ENCODE measurements at places on chromosomes 12 and 14.

GRCh38 chr12:14369311-14369710 lies 3.8 kb downstream of the ATF7IP start:
- no peak for DNase-seq

DNA sequence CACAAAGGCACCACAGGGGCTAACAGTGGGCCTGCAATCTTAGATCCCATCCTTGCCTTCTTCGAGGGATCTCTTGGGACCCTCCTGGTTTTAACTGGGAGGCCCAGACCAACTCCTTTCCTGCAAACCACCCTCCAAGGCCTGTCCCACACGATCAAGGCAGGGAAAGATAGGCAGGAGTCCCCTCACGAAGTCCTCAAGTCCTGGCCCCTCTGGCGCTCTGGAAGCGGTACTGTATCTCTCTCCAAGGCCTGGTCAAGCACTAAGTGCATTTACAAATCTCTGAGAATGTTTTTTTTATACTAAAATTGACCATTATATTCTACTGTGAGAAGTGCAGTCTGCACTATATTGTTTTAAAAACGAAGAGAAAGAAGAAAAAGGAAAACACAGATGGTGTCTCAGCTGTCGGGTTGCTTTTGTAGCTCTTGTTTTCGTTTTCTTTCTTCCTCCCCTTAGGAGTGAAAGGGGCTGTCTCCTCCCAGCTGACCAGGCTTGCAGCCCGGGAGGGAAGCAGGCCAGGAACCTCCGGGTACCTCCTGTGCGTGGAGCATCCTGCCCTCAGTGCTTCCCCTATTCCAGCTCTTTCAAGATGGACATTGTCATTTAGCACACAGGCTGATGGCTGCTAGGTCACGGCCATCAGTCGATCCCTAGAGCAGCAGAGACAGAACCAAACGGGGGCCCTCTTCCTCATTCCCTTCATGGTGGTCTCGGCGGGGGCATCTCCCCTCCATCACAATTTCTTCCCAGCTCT lies 56.7 kb downstream of the FAM222A start:
- no peak for DNase-seq

DNA sequence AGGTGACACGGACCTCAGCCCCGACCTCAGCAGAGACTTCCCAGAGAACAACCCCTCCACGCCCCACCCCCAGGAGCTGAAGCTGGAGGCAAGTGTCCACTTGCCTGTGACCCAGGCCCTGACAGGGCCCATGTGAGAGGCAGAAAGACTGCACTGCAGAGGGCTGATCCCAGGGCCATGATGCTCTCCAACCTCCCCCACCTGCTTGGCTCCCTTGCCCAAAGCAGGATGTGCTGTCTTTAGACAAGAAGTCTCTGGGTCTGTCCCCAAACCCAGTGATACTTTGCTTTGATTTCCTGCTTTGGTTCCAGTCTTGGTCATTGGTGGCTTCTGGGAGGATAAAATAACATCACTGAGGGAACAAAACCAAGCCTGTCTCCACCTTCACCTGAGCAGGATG lies 59.4 kb downstream of the BCL11B start:
- DNase-seq: no peak

- no peak for DNase-seq
Measured at GRCh38 chr12:114918535-114919233, 234.7 kb upstream of the TBX3 start.

- no peak for DNase-seq
Measured at GRCh38 chr14:46582826-46583225, 68.8 kb downstream of the RPL10L start.

DNA sequence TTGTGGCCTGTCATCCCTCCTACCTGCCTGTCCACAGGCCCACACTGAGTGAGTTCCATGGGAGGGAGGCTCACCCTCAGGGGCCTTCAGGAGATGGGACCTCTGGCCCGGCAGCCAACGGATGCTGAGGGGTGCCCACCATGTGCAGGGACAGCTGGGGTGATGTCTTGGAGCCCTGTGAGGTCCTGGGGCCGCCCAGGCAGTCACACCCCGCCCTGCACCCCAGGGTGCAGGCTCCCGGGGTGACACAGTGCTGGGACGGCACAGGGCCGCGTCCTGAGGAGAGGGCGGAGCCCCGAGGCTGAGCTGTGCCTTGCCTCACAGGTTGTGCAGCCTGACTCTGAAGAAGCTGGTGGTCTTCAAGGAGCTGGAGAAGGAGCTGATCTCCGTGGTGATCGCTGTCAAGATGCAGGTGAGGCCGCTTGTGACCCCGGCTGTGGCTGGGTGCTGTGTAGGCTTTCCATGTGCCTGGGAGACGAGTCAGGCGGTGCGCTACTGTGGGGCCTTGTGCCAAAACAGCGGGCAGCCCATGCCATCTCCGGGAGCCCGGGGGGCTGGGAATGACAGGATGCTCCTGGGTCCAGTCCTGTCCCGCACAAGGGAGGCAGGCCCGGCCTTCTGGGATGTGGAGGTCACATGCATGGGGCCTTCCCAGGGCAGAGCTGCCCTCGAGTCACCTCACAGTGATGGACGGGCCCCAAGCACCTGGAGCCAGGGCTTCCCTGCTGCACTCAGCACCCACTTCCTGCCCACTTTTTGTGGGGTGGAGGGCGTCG lies 33.8 kb downstream of the PACS2 start:
- DNase-seq: no peak

- DNase-seq: no peak
Measured at GRCh38 chr12:12011880-12012260, 58.9 kb upstream of the BCL2L14 start.

DNA sequence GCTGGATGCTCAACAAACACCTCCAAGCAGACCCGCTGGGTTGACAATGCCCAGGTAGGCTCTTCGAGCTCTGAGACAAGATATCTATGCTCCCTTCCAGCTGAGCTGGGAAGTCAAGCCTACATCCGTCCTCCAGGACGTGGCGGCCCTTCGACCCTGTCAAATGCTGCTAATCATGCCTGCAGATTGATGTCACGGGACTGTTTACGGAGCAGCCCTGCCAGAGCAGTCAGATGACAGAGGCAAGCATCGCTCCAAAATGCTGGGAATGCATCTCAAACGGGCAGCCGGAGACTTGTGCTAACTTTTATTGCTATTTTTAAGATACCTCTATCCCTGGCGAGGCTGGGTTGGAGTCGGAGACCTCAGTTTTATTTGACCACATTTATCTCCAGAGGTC lies 139.2 kb downstream of the NTF3 start:
- no peak for DNase-seq

DNA sequence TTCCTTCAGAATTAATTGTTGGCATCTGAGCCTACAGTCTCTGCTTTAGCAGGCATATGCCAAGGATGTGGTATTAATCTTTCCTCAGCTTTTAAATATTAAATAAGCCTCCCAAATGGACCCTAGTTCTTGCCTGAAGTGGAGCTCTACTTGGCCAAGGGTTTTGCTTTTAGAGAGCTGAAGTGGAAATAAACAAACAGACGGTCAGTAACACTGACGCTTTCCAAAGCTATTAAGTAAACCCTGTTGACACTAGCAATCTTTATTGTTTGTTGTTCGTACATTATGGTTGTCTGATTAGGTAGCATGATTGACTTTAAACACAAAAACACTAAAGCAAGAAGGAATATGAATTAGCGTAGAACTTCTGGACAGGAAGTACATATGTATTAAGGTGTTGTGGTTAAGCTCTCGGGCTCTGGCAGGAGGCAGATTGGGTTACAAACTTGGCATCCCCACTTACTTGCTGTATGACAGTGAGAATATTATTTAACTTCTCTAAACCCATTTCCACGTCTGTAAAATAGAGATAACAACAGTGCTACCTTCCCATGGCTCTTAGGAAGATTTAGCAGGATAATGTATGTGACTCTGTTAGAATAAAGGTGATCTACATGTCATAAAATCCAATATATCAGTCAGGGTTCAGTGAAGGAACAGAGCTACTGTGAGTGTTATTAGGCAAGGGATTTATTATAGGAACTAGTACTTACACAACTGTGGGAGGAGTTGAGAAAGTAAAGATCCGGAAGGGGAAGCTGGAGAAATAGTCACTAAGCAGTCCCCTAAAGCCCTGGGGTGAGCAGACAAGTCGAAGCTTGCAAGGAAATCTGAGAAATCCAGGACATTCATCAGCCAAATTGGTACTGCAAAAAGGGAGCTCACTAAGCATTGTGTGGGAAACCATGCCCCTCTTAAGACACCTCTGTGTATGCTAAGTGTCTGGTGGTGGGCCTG lies 92.2 kb upstream of the ATF7IP start:
- DNase-seq: no peak

- DNase-seq: no peak
Measured at GRCh38 chr14:70320294-70320693, 39.2 kb downstream of the COX16 start.

Data from SK-N-MC (cell line).